ENCODE measurements at places on chromosomes 4 and X. TPM values are rescaled to one million over a fixed set of nuclear protein-coding genes. Genes with fewer than 3 reads are reported as not detected.

The APBB2 gene
- 0.58 TPM for total RNA-seq

The CLOCK gene
- total RNA-seq, result 15.4 TPM

- peak; percentile 10 for DNase-seq
Measured at GRCh38 chr4:143773998-143774895, 73.8 kb upstream of the FREM3 start.

DNA sequence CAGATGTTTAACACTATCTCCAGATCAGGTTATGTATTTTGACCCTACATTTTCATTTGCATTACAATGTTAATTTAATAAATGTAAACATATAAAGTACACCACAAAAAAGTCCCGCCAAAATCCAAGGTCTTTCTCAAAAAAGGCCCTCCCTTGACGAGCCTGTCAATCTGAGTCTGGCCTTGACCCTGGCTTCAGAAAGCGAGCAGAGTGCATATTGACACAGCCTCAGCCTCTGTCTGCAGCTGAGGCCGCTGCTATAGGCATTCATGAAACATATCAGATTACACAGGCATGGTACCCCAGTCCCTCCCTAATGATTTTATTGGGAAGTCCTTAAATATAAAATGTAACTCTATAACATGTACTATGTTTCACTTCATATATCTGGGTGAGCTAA is 6.2 kb downstream of the MBNL3 start:
- DNase-seq, result no peak

- DNase-seq, result no peak
Measured at GRCh38 chrX:40104985-40105834, 7.5 kb upstream of the BCOR start.
